ENCODE measurements at places on chromosomes 3 and 15. TPM values are rescaled to one million over a fixed set of nuclear protein-coding genes. Genes with fewer than 3 reads are reported as not detected.

DNA sequence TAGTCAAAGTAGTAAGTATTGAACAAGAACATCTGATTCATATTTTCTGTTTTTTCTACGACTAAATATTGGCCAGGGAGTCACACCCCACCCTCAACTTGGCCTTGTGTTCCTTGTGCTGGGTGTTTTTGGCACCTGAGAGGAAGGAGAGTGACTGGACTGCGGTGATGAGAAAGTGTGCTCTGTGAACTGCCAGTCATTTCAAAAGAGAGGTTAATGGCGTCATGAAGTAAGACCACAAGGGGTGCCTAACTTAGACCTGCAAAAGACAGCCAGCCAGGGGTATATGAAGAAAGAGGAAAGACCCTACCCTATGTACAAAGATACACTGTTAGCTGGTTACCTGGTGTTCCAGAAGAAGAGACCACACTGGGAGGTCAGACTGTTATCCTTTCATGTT, 58.4 kb upstream of the COL8A1 start:
- no peaks in the 10 kb centered on the region for H3K36me3 ChIP-seq
- no peak overlapping the region for H3K4me3 ChIP-seq
- DNase-seq: no peak
- H3K4me1 ChIP-seq: no peaks in the 10 kb centered on the region
- no peaks in the 10 kb centered on the region for H3K27me3 ChIP-seq

- no peaks in the 10 kb centered on the region for H3K36me3 ChIP-seq
- no peaks in the 10 kb centered on the region for H3K4me1 ChIP-seq
- DNase-seq: no peak
- H3K27ac ChIP-seq: no peak overlapping the region
- no peaks in the 10 kb centered on the region for H3K27me3 ChIP-seq
- no peak overlapping the region for H3K4me3 ChIP-seq
Measured at GRCh38 chr3:196336319-196337145, 1.7 kb downstream of the TM4SF19 start.

Gene POLQ
- total RNA-seq: 0.90 TPM

DNA sequence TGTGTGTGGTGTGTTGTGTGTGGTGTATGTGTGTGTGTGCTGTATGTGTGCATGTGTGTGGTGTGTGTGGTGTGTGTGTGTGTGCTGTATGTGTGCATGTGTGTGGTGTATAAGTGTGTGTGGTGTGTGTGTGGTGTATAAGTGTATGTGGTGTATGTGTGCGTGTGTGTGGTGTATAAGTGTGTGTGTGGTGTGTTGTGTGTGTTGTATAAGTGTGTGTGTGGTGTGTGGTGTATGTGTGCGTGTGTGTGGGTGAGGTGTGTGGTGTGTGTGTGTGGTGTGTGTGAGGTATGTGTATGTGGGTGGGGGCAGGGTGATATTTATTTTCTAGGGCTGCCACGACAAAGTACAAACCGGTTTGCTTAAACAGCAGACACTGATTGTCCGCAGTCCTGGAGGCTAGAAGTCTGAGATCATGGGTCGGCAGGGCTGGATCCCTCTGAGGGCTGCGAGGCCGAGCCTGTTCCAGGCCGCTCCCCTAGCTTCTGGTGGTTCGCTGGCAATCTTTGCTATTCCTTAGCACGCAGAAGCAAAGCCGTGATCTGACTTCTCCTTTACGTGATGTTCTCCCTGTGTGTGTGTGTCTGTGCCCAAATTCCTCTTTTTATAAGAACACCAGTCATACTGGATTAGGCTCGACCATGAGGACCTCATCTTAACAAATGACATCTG, 160.2 kb downstream of the XXYLT1 start:
- no peaks in the 10 kb centered on the region for H3K36me3 ChIP-seq
- DNase-seq: no peak
- no peaks in the 10 kb centered on the region for H3K27me3 ChIP-seq
- H3K4me1 ChIP-seq: peaks cover 4% of the 10 kb centered on the region
- H3K4me3 ChIP-seq: no peak overlapping the region
- no peak overlapping the region for H3K27ac ChIP-seq

DNA sequence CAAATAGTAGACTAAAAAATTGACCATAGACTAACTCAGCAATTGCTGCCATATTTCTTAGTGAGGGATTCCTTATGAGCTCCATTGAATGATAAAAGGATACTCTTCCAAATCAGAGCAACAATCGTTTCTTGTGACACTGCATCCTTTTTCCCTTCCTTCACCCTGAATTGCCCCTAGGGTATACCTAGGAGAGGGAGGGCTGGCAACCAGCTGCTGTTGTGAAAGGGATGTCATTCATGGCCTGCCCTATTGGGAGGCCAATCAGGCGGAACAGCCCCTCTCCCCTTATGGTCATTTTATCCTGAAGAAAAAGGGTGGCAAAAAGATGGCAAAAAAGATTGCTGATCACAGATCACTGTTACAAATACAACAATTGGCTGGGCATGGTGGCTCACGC, 26.3 kb downstream of the B3GNT5 start:
- no peaks in the 10 kb centered on the region for H3K27me3 ChIP-seq
- no peak for DNase-seq
- H3K4me3 ChIP-seq: no peak overlapping the region
- no peak overlapping the region for H3K27ac ChIP-seq

Gene CCR8
- not detected for total RNA-seq

- DNase-seq: no peak
- H3K36me3 ChIP-seq: no peaks in the 10 kb centered on the region
- H3K27me3 ChIP-seq: no peaks in the 10 kb centered on the region
Measured at GRCh38 chr3:171830518-171830875, 12.7 kb upstream of the TMEM212 start.

DNA sequence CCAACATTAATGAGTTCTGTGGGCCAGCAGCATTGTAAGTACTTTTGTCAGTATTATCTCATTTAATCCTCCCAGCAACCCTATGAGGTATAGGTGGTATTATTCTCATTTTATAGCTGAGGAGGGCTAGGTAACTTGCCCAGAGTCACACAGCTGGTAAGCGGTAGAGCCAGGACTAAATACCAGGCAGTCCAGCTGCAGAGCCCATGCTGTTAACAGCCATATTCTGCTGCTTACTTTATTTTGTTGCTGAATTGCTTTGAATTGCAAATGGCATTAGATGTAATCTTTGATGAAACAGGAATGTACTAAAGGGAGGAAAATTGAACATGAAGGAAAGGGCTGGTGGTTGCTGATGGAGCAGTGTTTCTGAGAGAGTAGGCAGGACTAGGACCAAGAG, 19.6 kb downstream of the OXNAD1 start:
- H3K27me3 ChIP-seq: no peaks in the 10 kb centered on the region
- no peak for DNase-seq
- H3K27ac ChIP-seq: no peak overlapping the region

Gene SOX2
- not detected for total RNA-seq

DNA sequence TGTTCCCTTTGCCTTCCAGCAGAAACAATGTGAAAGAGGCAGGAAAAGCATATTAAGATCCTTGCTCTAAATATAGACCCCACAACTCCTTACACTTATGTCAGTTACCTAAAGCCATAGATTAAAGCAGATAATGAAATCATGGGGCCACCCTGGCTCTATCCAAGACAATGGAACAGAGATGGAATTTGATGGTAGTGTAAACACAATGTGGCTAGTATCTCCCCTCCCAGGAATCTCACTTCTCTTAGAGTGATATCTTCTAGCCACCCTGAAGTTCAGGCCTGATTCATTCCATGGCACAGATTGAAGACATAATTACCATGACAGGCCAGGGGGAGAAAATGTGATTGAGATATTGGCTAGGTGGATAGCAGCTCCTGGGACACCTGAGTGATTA, 32.6 kb downstream of the GALNT15 start:
- no peak overlapping the region for H3K27ac ChIP-seq
- no peak overlapping the region for H3K4me3 ChIP-seq
- no peak for DNase-seq
- H3K36me3 ChIP-seq: peaks cover 27% of the 10 kb centered on the region
- no peaks in the 10 kb centered on the region for H3K27me3 ChIP-seq
